Caco-2 (cell line): ENCODE measurements at places on chromosomes 7 and 10.

- no peak for DNase-seq
Observed at GRCh38 chr7:96241855-96242254, 80.0 kb downstream of the SLC25A13 start.

GRCh38 chr10:73588656-73589055, 2.5 kb downstream of the USP54 start:
- no peak for DNase-seq

- no peak for DNase-seq
Observed at GRCh38 chr7:50761713-50762112, 21.0 kb downstream of the GRB10 start.

DNA sequence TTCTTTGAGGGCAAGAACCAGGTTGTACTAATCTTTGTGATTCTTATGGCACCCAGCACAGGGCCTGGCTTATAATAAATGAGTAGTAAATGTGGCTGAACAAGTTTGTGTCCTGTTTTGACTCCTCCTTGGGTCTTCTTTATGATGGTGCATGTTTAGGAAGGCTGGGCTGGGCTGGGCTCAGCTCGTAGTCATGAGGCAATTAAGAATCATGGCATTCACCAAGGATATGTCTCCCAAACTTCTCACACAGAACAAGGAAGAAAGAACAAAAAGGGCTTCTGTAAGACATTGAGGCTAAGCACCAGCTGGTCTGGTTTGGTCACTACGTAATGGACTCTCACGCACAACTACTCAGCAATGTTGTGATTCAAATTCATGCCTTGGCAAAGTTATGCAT, 30.5 kb upstream of the YAE1 start:
- DNase-seq, result no peak

- no peak for DNase-seq
Observed at GRCh38 chr10:29407280-29407858, 118.5 kb downstream of the LYZL1 start.

DNA sequence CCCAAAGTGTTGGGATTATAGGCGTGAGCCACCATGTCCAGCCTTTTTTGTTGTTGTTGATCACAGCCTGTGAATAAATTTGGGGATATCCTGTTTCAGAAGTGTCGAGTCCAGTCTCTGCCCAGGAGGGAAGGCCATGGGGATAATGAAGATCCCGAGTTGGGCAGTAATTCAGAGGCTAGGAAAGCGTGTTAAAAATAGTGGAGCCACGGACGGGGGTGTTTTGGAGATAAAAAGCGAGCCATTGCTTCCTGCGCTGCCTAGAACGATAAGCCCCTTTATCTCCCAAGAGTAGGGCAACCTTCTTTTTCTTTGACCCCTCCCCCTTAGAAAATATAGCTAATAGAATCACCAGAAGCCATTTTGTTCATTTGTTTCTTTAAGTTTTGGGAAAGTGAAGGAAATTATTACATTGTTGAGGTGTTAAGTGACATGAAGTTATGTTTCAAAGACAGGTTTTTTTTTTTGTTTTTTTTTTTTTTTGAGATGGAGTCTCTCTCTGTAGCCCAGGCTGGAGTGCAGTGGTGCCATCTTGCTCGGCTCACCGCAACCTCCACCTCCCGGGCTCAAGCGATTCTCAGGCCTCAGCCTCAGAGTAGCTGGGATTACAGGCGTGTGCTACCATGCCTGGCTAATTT, 43.3 kb downstream of the IL15RA start:
- DNase-seq, result no peak

DNA sequence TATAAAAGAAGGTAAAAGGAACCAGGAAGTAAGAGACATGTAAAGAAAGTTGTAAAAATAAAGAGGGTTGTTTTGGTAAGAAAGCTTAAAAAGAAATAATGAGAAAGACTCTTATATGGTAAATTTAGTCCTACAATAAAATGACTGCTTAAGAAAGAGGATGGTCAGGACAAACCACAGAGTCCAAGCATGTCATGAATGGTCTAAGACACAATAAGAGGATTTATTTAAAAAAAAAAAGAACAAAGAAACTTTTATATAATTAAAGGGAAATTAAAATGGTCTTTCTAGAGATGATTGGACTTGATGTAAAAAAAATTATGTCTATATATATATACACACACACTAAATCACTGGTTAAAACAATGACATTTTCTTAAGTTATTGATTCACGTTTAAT, 18.2 kb downstream of the ATAD1 start:
- DNase-seq, result no peak

- DNase-seq, result no peak
Observed at GRCh38 chr7:108724251-108725100, 154.8 kb downstream of the DNAJB9 start.

DNA sequence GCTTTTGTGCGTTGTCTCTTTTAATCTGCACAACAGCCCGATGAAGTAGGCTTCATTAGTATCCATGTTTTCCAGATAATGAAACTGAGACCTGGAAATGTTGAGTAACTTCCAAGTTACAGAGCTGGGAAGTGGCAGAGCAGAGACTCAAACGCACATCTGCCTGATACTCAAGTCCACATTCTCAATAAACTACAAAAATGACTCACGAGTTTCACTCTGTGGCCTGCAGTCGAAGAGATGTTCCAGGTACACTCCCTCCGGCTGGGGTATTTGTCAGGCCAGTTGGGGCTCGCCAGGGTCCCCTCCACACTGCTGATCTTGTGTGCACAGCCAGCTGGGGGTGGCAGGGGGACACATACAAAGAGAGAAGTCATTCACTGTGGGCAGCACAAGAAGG, 17.7 kb upstream of the OPALIN start:
- no peak for DNase-seq

GRCh38 chr10:104521901-104522694, 119.0 kb upstream of the SORCS3 start:
- DNase-seq, result no peak
